NCI-H187 treated with DMSO at 0.1 percent for 48 hours (cell line): ENCODE measurements at places on chromosomes 7 and 10.

GRCh38 chr7:70415179-70415972 is 716.6 kb upstream of the GALNT17 start:
- no peak for DNase-seq

DNA sequence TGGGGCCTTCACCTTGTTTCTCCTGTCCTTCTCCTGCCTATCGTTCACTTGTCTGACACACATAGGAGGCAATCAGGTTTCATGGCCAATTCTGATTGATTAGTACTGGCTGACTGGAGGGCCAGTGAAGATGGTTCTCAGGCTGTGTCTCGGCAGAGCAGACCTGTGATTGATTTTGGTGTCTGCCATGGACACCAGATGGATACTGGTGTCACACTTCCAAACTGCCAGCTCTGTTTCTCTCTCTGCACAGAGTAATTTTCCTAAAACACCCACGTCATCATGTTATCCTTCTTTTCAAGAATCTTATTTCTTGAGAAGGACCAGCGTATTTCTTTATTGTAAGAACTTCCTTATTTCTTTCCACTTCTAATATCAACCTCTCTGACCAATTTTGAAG is 117.1 kb downstream of the ICA1 start:
- DNase-seq = no peak

GRCh38 chr10:72124989-72125388 is 36.6 kb upstream of the SPOCK2 start:
- DNase-seq = no peak

- no peak for DNase-seq
These were observed 46.7 kb downstream of the CALD1 start for GRCh38 chr7:134826105-134826504.

DNA sequence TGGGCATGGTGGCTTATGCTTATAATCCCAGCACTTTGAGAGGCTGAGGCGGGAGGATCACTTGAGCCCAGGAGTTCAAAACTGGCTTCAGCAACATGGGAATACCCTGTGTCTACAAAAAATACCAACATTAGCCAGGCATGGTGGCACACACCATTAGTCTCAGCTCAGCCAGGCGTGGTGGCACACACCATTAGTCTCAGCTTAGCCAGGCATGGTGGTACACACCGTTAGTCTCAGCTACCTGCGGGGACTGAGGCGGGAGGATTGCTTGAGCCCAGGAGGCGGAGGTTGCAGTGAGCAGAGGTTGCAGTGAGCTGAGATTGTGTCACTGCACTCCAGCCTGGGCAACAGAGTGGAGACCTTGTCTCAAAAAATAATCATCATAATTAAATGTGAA is 9.0 kb downstream of the LRRC27 start:
- no peak for DNase-seq

DNA sequence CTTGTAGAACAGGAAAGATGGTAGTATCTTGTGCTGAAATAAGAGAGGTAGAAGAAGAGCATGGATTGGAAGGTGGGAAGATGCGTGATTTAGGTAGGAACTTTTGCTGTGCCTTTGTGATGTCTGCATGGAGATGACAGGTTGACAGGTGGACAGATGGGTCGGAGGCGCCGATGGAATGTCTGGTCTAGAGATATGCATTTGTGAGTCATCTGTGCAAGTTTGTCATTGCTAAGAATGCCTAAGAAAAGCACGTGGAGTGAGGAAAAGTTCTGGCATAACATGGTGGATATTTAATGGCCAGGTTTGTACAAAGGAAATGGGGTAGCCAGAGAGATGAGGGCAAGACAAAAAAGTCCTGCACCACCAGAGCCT is 76.0 kb upstream of the ARMC3 start:
- no peak for DNase-seq

- DNase-seq = no peak
These were observed 71.8 kb upstream of the STEAP1B start for GRCh38 chr7:22571766-22572165.

DNA sequence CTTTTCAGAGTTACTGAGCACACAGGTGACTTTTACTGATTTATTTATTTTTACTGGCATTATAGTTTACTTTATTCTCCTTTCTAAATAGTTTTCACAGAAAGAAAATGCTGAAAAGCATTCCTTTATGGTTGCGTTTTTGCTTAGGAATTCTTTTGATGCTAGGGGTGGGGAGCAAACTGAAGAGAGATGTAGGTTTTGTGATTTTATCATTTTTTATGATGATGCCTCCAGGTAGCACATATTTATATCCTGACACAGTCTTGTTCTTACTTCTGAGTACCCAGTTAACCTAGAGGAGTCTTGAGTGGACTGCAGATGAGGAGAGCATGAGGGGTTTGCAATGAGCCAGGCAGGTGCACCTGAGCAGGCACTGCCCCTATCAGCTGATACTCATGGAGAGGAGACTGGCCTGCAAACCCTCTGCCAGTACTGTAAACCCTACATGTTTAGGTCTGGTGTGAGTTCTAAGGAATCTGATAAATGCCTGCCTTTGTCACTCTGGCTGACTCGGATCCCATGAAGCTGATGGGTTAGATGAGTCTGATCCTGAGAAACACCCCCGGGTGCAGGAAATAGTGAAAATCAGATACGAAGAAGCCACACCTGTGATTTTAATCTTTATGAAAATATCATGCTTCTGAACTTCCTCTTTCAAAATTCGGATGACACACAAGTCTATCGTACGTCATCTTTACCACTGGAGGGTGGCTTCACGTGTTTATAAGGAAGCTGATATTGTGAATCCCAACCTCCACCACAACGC is 302.9 kb downstream of the WDR37 start:
- no peak for DNase-seq

GRCh38 chr10:72291019-72291532 is 17.4 kb downstream of the DDIT4 start:
- DNase-seq = no peak

DNA sequence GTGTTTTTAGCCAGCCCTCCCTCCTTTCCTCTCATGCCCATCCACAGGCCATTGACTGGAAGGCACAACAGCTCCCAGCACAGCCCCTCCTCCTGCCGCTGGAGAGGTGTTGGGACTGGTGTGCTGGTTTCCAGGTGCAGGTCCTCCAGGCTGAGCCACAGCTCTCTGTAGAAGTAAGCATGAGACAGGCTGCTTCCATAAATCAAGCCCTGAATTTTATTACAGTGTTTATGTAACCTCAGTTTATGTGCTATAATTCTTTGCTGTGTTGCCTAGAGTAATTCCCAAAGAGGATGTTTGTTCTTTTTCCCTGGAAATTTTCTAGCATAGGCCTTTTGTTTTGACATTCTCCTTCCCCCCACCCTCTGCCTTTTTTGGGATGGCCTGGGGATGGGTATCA is 445.8 kb downstream of the AUTS2 start:
- DNase-seq = peak; percentile 27

- DNase-seq = no peak
These were observed 101.6 kb downstream of the HECTD2 start for GRCh38 chr10:91511549-91512330.

- no peak for DNase-seq
These were observed 178.7 kb upstream of the GDF10 start for GRCh38 chr10:47121336-47121735.

GRCh38 chr7:87882151-87882937 is 6.1 kb downstream of the DBF4 start:
- no peak for DNase-seq

DNA sequence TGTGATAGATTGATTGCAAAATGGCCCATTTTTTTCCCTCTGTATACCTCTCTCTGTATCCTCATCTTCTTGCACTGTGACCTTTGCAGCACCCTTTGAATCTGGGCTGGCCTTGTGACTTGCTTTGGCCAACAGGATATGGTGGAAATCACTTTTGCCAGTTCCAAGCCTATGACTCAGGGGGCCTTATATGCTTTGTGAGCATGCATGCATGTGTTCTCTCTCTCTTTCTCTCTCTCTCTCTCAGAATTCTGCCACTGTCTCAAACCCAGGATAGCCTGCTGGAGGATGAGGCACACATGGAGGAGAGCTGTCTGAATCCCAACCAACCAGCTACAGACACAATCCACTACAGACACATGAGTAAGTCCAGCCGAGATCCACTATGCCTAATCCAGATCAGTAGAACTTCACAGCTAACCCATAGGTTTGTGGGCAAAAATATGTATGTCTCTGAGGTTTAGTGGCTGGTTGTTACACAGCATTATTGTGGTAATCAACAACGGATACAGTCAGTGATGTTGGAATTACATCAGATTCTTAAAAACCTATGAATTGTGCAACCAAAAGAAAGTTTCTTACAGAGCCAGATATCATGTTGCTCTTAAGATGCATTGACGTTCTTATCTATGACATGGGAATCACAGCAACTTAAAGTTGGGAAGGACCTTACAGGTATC is 41.8 kb upstream of the ABCB4 start:
- DNase-seq = no peak

DNA sequence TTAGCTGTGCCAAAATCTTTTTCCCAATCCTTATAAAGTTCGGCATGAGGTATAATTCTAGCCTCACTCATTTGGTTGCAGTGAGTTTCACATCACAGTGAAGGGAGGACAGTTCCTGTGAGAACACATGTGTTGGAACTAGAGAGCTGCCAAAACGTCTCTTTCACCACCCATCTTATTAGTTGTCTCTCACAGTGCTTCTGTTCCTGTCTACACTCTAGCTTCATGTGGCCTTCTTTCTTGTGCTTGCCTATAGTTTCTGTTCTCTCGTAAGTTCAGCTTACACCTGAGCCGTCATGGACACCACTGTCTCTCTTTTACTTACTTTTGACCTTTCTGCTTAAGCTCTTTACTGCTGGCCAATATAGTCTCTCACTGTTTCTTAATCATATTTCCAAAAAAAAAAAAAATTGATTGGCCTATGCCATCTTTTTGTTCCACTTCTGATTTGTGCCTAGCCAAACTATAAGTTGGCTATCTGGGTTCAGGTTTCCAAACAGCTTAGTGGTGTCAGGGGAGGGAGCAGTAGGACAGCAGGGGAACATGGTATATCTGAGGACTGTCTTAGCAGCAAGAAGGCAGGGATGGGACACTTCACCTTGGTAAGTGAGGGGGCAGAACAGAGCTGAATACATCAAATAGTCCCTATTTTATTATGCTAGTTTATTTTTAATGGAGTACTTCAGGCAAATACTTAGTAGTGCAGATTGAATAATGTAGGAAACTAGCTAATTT is 38.0 kb downstream of the ZNRF2 start:
- DNase-seq = no peak

DNA sequence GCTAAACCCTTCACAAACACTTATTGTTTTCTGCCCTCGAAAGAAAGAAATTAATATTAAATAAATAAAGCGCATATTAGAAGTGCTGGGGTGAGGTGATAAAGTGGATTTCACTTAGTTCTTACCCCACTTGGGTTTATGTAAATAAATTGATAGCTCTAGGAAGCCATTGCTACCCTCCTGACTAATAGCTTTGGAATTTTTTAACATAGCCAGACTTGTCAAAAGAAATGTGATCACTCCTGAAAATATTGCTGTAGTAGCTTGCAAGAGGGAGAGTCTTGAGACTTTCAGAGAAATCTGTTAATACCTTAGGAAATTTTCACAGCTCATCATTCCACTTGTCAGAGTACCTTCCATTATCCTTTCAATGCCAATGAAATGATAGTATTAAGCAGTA is 7.6 kb downstream of the ARL5B start:
- DNase-seq = no peak

GRCh38 chr10:99975942-99976809 is 33.6 kb downstream of the DNMBP start:
- no peak for DNase-seq

DNA sequence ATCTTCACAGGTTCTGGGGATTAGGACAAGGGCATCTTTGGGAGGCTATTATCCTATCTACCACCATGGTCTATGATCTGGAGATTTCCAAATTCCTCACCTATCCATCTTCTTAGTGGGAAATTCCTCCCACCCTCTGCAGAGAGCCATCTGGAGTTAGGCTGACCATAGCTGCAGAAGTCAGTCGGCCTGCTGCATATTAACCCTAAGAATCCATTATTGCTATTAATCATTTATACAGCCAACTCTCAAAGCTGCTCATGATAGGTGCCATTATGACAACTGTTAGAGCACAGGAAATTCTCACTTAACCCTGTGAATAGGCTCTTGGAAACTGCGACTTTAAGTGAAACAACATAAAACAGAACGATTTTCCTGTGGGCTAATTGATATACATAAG is 60.4 kb downstream of the FRMD4A start:
- DNase-seq = no peak

DNA sequence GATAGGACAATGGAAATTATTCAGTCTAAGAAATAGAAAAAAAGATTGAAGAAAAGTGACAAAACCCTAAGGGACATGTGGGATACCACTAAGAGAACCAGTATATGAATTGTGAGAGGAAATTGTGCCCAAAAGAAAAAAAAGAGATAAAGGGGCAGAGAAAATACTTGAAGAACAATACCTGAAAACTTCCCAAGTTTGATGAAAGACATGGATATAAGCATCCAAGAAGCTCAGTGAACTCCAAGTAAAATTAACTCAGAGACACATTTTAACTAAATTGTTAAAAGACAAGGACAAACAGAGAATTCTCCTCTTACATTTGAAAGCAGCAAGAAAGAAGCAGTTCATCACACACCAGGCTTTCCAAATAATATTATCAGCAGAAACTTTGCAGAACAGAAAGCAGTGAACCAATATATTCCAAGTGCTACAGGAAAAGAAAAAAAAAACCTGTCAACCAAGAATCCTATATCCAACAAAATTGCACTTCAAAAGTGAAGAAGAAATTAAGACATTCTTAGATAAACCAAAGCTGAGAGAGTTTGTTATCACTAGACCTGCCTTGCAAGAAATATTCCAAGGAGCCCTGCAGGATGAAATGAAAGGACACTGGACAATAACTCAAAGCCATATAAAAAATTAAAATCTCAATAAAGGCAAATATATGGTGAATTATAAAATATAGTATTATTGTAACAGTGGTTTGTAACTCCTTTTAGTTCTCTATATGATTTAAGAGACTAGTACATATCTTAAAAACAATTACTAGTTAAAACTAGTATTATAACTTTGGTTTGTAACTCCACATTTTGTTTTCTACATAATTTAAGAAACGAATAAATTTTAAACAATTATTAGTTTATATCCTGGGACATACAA is 470.0 kb downstream of the PTPRN2 start:
- no peak for DNase-seq

DNA sequence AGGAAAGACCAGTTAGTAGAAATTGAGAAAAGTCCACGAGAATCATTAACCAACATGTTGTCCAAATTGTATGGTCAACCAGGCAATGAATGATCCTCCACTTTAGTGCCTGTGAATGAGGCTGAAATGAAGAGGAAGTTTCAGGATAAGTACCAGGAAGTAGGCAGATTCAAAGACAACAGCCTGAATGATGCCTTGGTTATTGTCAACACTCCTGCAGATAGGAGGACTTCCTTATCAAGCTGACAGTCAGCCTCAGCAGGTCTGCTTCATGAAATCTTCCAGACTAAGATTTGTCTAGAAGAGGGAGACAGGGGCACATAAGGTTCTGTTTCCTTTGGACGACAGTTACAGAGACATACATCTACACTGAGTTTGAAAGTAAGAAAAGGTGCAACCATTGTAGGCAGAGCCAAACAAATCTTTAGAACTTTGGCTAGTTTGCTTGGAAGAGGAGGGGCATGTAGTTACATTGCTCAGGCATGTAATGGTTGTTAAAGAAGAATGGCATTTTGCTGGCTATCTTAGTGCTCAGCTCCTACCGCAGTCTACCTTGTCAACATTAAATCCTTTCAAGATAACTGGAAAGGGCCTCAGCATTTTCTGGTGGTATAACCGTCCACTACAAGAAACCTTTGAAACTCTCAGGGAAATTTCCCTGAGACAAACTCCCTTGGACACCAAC is 81.4 kb downstream of the ABI1 start:
- DNase-seq = no peak

GRCh38 chr7:34821932-34822558 is 164.0 kb downstream of the NPSR1 start:
- no peak for DNase-seq
